Panc1 (cell line): ENCODE measurements at places on chromosomes 4 and X.
A peak's percentile ranks its signal among the peaks of the same experiment; 100 is the strongest.

DNA sequence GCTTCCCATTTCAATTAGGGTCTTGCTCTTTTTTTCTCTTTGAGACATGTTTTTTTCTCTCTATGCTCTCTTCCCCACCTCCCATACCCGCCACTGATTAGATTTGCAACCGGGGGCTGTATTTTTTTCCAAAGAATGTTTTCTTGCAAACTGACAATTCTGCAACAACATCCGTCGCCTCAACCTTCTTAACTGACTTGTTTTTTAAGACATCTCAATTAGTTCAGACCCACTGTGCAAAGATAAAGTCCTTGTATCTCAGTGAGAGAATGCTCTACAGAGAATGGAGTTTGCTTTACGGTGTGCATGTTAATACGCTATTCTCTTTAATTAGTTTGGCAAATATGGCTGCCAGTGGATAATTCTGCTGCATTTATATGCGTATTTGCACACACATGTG lies 126.3 kb downstream of the UNC5C start:
- DNase-seq: no peak

DNA sequence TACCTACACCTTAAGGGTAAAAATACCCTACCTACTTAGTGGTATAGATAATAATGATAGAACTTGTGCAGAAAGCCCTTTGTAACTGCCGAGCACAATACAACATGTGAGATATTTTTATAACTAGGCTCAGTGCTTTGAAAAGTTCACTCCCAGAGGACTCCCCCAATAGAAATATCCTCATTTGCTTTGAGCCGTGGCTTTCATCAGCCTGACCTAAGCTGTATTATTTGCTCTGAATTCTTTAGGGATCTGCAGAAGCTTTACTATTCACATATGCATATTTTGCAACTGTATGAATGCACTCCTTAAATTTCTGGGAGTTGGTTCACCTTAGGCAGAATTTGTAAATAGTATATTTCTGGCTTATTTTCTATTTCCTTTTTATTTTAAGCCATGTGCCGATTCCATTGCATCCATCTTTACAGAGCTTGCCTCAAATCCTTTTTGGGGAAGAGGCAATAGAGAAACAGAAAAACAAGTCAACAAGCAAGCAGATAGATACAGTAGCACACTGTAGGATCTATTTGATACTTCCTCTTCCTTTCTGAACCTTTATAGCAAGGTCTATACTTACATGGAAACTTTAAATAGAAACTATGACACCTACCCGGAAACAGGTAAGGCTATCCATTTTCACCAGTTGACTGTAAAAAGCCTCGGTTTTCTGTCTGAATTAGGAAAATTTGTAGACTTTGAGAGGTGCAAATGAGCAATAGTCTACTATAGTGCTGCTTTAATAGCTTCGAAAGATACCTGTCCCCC lies 242.5 kb upstream of the VCX3A start:
- DNase-seq: no peak

- no peak for DNase-seq
These were observed 718.7 kb upstream of the MAGEB2 start for GRCh38 chrX:29496636-29497180.

GRCh38 chr4:139246166-139246565 lies 33.9 kb downstream of the MGARP start:
- DNase-seq: no peak

DNA sequence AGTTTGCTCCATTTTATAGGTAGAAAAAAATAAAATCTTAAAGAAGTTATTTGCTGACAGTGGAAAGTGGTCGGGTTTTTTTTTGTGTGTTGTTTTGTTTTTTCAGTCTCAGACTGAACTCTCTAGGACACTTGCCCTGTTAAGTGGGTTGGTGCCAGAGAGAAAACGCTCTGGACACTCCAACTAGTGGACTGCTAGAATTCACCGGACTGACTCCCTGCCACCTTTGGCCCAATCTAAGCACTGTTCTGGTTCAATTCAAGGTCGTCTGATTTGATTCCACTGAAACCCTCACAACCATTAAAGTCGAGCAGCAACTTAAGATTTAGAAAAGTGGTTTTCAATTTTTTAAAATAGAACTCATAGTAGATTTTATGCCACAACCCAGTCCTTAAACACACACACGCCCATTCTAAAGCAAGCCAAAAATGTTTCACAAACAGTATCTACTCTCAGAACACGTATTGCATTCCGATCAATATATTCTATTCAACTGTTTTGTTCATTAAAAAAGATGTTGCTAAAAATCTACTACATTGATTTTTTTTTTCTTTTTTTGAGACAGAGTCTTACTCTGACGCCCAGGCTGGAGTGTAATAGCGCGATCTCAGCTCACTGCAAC lies 27.3 kb downstream of the RWDD4 start:
- DNase-seq: no peak

DNA sequence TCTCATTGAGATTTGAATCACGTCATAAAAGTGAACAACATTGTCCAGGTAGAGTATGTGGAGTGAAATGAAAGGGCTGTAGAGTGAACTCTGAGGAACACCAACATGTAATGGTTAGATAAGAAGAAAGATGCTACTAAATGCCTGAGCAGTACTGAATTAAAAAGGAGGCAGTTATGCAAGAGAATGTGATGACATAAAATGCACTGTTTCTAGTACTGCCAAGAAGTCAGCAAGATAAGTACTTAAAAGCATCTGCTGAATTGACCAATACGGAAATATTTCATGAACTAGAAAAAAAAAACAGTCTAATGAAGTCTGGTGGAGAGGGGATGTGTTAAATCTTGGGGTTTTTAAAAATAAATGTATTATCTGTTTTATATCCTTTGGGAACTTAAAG lies 583.8 kb upstream of the GALNT7 start:
- DNase-seq: no peak

GRCh38 chr4:90982813-90983212 lies 855.6 kb downstream of the CCSER1 start:
- DNase-seq: no peak

DNA sequence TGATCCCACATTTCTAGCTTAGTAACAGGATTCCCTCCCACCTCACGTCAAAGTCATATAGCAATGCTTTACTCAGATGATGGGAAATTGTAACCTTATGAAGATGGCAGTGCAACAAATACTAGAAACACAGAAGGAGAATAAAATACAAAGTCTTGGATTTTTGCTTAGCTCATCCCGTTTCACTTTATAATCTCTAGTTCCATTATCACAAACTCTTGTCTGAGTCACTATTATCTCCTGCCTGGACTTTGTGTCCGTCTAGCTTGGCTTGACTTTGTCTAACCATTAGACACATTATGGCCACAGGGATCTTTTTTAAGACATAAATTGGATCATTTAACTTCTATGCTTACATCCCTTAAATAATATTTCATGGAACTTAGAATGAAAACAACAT lies 127.1 kb upstream of the GABRG1 start:
- DNase-seq: no peak

GRCh38 chr4:22692736-22693135 lies at the start of gene GBA3:
Gene GBA3, plus strand, starts transcription at chr4:22692937.
- no peak for DNase-seq

DNA sequence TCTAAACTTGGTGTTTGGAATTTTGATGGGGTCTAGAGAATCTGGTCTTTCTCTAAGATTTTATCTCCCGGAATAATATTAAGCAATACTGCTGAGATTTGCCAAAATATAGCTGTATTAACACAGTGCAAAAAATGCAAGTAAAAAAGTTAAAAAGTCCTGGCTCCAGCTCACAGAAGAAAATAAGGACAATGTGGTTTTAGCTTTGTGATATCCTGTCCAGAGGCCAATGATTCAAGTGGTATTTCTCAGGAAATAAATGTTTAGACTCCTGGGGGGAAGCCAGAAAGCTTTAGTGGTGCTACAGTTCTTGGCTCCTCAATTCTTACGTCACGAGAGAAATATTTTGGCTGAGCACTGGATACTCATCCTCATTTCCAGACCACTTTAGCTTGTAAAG lies 40.9 kb upstream of the IL13RA2 start:
- DNase-seq: no peak

GRCh38 chrX:3820167-3820566 lies 106.7 kb upstream of the PRKX start:
- no peak for DNase-seq

DNA sequence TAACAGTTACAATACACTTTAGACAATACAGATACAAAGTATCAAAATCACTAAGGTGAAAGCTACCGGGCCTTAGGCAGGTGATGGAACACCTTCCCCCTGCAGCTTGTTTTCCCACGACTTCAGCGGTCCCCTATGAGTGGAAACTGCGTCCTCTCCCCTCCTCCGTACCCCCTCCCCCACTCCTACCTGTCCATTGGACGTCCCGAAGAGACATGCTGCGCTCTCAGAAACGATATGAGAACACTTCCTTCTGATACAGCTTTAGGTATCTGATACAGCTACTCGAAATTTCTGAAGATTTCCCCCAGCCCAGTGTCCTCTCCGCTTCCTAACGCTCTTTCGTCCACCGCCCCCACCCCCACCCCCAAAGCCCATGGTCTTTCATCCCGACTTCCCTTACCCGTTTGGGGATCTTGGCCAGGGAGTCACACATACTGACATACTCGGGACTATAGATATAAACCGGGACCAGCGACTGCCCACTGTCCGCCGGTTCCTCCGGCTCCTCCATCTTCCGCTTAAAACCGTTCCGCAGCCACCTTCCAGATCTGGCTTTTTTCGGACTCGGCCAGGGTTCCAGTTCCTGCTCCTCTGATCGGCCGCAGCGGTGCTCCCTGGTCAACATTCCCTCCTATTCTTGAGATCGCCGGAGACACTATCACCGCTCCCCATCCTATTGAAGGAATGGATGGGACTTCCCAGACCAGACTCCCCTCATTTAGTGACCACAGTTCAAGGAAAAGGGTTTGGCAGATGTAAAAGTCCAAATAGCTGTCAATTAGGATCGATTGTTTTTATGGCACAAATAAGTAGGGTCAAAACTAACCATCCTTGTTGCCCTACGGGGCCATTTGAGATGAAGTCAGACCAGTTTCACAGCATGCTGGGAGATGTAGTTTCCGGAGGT lies at the start of gene HDAC8:
HDAC8 (minus strand) TSS at position 596 of the 910 bp plus-strand sequence; CDS start at position 514, 82 bp downstream.
- peak; percentile 77 for DNase-seq

- DNase-seq: no peak
These were observed 38.8 kb upstream of the UGDH start for GRCh38 chr4:39565878-39566600.

DNA sequence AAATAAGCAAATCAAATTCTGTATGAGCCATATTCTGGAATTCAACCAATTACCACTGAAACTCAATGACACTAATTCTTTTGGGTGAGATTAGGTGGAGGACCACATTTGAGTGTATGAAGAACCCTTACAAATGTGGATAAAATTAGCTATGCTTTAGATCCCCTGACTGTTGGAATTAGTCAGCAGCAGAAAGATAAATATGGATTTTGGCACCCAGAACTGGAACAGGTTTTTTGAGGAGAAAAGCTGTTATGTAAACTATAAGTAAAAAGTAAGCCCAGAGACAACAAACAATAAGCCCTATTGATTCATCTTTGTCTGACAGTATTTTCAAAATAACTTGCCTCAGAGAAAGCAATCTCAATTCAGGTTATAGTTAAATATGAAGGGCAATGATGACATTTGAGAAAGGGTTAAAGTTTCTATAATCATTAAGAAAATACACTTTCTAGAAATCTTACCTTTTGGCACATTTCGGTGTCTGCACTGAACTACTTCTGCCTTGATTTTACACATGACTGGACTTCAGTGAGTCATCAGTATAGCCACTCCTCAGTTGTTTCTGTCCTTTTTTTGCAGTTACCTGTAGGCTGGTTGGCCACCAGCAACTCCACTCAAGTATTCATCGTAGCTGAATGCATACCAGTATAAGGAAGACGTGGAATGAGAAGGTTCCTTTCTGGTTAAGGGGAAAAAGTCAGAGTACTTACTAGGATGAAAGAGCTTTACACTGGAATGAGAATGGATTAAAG lies 80.0 kb downstream of the KCTD8 start:
- no peak for DNase-seq

- DNase-seq: no peak
These were observed 600.3 kb downstream of the SPRY1 start for GRCh38 chr4:123996718-123997510.

DNA sequence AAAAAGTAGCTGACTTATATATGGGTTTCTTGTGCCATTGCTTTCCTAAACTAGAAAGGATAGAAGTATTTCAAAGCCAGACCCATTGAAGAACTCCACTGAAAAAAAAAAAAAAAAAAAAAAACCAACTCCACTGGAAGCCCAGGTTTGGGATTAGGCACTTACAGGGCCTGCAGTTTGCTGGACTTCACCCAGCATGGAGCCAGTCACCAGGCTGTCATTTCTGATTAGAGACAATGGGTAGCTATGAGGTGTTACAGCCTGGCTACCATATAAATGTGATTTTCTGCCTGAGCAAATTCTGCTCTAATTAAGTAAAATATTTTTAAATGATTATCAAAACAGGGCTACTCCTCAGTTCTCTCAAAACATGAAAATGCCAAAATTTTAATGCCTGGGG lies 49.5 kb downstream of the HS6ST2 start:
- DNase-seq: no peak

DNA sequence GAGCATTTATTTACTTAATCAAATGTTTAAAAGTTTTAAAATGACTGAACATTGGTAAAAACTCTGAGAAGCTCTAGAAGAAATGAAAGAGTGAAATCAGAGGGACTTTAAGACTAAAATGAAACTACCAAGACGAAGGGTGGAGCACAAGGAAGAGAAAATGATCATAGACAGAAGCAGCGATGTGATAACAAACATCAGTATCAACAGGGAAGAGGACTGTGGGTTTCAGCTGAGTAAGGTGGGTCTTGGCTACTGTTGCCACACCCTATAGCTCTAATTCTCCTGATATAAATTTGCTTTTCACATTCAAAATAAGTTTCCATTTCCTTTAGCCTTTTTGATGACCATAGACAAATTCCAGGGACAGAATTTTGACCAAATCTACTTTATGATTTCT lies 18.4 kb downstream of the SOD3 start:
- DNase-seq: no peak

DNA sequence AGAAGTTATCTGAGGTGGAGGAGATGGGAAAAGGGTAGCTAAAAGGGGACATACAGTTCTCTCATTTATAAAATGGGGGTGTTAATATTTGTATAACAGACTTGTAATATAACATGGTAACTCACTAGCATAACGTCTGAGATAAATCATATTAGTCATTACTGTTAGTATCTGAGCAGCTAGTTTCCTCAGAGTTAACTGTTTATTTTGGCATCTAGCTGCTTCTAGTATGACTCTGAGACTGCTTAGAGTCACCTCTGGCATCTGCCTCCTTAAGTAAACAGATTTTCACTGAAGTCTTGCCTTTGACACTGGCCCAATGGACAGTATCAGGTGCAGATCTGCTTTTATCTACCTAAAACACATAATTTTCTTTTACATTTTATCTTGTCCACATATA lies 58.1 kb downstream of the SLC30A9 start:
- peak; percentile 67 for DNase-seq

DNA sequence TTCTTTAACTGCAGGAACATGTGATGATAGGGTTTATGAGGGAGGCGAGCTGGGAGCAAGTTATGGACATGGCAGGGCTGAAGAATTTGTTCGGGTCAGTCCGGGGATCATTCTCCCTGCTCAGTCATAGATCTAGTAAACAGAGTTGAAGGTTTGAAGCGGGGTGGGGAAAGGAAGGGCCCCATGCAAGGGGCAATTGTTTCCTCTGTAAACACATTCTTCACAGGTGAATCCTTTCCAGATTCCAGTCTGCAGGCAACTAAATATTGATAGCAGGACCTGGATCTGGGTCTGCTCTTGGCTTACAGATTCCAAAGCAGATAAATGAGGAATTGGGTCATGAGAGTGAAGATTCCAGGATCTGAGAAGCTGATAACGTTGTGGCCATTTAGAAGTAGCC lies 44.3 kb upstream of the ARHGAP24 start:
- no peak for DNase-seq
